ENCODE measurements at places on chromosomes 12 and 14. TPM values are rescaled to one million over a fixed set of nuclear protein-coding genes. Genes with fewer than 3 reads are reported as not detected.

NKX2-8 gene
- polyA plus RNA-seq, result not detected

PPFIBP1 gene
- polyA plus RNA-seq, result 30.2 TPM

SYCP3 gene
- 3.4 TPM for polyA plus RNA-seq

TIMELESS gene
- 4.4 TPM for polyA plus RNA-seq

ESPL1 gene
- polyA plus RNA-seq, result 0.33 TPM

CPNE8 gene
- polyA plus RNA-seq, result 1.9 TPM

PHLDA1 gene
- polyA plus RNA-seq, result 6.6 TPM

LMO3 gene
- 42.8 TPM for polyA plus RNA-seq

NTN4 gene
- 8.2 TPM for polyA plus RNA-seq

PLEKHG7 gene
- not detected for polyA plus RNA-seq

KRT78 gene
- not detected for polyA plus RNA-seq

HCAR2 gene
- not detected for polyA plus RNA-seq

KERA gene
- polyA plus RNA-seq, result not detected

COQ6 gene
- polyA plus RNA-seq, result 82.3 TPM

NYNRIN gene
- 5.7 TPM for polyA plus RNA-seq

CCDC77 gene
- polyA plus RNA-seq, result 42.9 TPM

OSBPL8 gene
- polyA plus RNA-seq, result 103 TPM

SMIM41 gene
- polyA plus RNA-seq, result not detected

STAC3 gene
- polyA plus RNA-seq, result 2.9 TPM

TSPAN19 gene
- polyA plus RNA-seq, result 4.8 TPM

LMNTD1 gene
- polyA plus RNA-seq, result not detected

IQSEC3 gene
- 5.4 TPM for polyA plus RNA-seq

EEF1AKMT3 gene
- 2.0 TPM for polyA plus RNA-seq

KLRC4 gene
- 8.2 TPM for polyA plus RNA-seq

NRXN3 gene
- polyA plus RNA-seq, result 110 TPM

ACVRL1 gene
- not detected for polyA plus RNA-seq

RPS6KL1 gene
- polyA plus RNA-seq, result 187 TPM

INHBC gene
- not detected for polyA plus RNA-seq

CLEC9A gene
- polyA plus RNA-seq, result not detected

GPR84 gene
- polyA plus RNA-seq, result not detected

LALBA gene
- polyA plus RNA-seq, result not detected

GLIPR1L1 gene
- not detected for polyA plus RNA-seq

GUCY2C gene
- 0.06 TPM for polyA plus RNA-seq

APOF gene
- not detected for polyA plus RNA-seq

C12orf42 gene
- polyA plus RNA-seq, result 0.66 TPM

RHOJ gene
- 0.10 TPM for polyA plus RNA-seq

ABHD12B gene
- polyA plus RNA-seq, result not detected

ANKS1B gene
- 67.3 TPM for polyA plus RNA-seq

SERPINA9 gene
- polyA plus RNA-seq, result not detected

AKAP6 gene
- 15.8 TPM for polyA plus RNA-seq

ANKRD33 gene
- polyA plus RNA-seq, result not detected

PAX9 gene
- polyA plus RNA-seq, result not detected

KCNC2 gene
- 7.4 TPM for polyA plus RNA-seq

PCNX1 gene
- polyA plus RNA-seq, result 23.7 TPM

PLA2G1B gene
- not detected for polyA plus RNA-seq

LRRC10 gene
- not detected for polyA plus RNA-seq

SPATA7 gene
- polyA plus RNA-seq, result 33.4 TPM

TCL1B gene
- not detected for polyA plus RNA-seq

TTC6 gene
- polyA plus RNA-seq, result not detected

RTN1 gene
- polyA plus RNA-seq, result 1,179 TPM

PFKM gene
- 122 TPM for polyA plus RNA-seq

FGD6 gene
- polyA plus RNA-seq, result 7.1 TPM

ZC2HC1C gene
- polyA plus RNA-seq, result 4.5 TPM

KLHDC1 gene
- 5.2 TPM for polyA plus RNA-seq

PTPRB gene
- polyA plus RNA-seq, result 0.26 TPM

Measured in neural cell (in vitro differentiated cells).